Placental pericyte (primary cell): ENCODE measurements at places on chromosomes 5 and 9. TPM values are rescaled to one million over a fixed set of nuclear protein-coding genes. Genes with fewer than 3 reads are reported as not detected.

The PLCXD3 gene
- total RNA-seq = 0.14 TPM in 1 of 2 replicates, not detected in the other

The EPB41L4A gene
- total RNA-seq = 0.22 and 0.29 TPM in 2 replicates

The HMCN2 gene
- total RNA-seq = not detected in 2 replicates

The ADRB2 gene
- 0.66 and 2.3 TPM in 2 replicates for total RNA-seq

The PPP3R2 gene
- total RNA-seq = not detected in 2 replicates
